ENCODE measurements at places on chromosomes 11 and 22. TPM values are rescaled to one million over a fixed set of nuclear protein-coding genes. Genes with fewer than 3 reads are reported as not detected.

The MYBPC3 gene
- polyA plus RNA-seq, result not detected

The MS4A4A gene
- polyA plus RNA-seq, result not detected

The TREH gene
- polyA plus RNA-seq, result not detected

The LDHAL6A gene
- not detected for polyA plus RNA-seq

The WBP2NL gene
- 0.21 TPM for polyA plus RNA-seq

The IGSF9B gene
- polyA plus RNA-seq, result not detected

The MUC15 gene
- not detected for polyA plus RNA-seq

The FUT4 gene
- polyA plus RNA-seq, result 2.6 TPM

The SLC25A45 gene
- polyA plus RNA-seq, result 0.76 TPM

The KCNK4 gene
- not detected for polyA plus RNA-seq

- no peak for DNase-seq
Observed at GRCh38 chr11:32187111-32187510, 96.2 kb downstream of the RCN1 start.

- no peak for DNase-seq
Observed at GRCh38 chr11:123051146-123051545, 10.8 kb downstream of the HSPA8 start.

GRCh38 chr11:93059117-93059957 lies 89.9 kb downstream of the MTNR1B start:
- peak; percentile 65 for DNase-seq

DNA sequence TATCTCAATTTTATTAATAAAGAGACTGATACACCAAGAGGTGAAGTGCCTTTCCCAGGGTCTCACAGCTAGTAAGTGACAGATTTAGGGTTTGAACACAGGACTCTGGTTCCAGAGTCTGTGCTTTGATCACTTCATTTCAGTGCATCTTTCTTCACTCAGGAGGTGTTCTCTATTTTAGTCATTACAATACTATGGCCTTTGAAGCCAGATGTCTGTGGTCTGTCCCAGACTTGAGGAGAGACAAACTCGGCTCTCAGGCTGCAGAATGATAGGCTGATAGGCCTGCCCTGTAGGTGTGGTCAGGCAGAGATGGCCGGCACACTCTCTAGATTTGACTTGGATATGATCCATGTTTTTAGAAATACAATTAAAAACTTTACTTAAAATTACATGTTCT lies 478.5 kb upstream of the CCDC90B start:
- no peak for DNase-seq

DNA sequence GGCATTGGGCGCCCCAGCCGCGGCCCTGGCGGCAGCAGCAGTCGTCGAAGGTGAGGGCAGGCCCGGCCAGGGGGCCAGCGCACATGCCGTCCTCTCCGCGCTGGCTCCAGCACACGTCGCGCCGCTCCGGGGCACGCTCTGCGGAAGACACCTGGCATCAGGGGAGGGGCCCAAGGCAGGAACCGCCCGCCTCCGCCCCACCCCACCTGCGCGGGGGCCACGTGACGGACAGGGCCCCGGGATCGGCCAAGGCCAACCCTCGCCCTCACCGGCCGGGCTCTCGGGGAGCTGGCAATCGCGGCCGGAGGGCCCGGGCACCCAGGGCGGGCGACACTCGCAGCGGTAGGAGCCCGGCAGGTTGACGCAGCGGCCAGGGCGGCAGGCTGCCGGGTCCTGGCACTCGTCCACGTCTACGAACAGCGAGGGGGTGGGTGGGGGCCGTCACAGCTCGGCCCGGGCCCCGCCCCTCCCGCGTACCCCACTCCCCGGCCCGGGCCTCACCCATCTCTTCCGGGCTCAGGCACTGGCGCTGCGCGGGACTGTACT lies 14.9 kb downstream of the SCYL1 start:
- no peak for DNase-seq

- no peak for DNase-seq
Observed at GRCh38 chr11:66815646-66816045, 27.6 kb upstream of the RCE1 start.

- no peak for DNase-seq
Observed at GRCh38 chr11:2576549-2576948, 123.2 kb downstream of the KCNQ1OT1 start.

DNA sequence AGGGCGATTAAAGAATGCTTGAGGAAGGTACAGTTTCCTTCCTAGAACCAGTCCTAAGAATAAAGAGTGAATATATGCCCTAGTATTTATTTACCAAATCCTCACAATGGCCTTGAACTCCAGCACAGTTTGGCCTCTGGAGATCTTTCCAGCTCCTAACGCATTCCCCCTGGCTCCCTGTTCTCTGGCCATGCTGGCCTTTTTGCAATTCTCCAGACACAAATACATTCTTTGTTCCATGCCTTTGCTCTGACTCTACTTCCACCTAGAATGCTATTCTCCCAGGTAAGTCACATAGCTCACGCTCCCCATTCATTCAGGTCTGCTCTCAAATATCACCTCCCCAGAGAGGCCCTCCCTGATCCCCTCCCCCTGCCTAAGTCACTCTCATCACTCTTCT lies 3.7 kb upstream of the DGKZ start:
- no peak for DNase-seq

DNA sequence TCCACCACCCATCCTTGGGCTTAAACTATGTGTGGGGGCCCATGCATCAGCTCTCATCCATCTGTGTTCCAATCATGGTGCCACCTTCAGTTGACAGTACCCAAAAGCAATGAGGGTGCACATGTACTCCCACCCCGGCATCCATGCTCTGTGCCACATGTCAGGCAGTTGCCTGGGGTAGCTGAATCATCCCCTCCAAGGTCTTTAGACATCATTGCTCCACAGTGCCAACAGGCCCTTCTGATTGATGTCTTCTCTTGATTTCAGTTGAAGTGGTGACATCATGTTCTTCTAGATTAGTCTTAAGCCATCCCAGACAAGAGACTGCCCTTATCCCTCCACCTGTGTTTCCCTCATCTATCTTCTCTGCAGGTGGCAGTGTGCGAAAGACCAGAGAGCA lies 42.5 kb downstream of the TMPRSS5 start:
- no peak for DNase-seq

DNA sequence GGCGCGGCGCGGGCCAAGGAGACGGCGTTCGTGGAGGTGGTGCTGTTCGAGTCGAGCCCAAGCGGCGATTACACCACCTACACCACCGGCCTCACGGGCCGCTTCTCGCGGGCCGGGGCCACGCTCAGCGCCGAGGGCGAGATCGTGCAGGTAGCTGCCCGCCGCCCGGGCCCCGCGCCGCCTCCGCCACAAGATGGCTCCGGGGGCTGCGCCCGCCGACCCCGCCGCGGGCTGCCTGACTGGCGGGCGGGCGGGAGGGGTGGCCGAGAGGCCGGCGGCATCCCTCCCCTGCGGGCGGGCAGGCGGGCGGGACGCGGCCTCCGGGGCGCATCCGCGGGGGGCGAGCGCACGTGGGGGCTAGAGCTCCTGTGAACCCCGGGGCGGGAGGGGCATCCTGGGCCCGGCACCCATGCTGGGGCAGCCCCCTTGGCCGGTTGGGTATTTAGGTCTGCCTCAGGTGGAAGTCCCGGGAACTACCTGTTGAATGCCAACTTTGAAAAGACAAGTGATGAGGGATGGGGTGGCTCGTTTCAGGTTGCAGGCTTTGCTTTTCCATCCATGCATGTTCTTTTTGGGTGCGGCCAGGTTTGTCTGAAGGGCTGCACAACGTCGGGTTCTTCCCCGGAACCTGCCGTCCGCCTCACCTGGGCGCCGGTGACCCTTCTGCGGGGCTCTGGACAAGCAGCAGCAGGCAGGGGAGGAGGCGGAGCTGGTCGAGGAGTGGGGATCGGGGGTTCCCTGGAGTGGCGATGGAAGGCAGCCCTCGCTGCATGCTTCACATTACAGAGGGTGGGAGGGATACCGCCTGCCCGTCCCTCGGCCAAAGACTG lies 760 bp downstream of the ZNRF3 start:
- DNase-seq, result no peak

GRCh38 chr11:27723687-27724086 lies 23.4 kb upstream of the BDNF start:
- DNase-seq, result no peak

- no peak for DNase-seq
Observed at GRCh38 chr11:27926981-27927481, 180.9 kb downstream of the KIF18A start.

DNA sequence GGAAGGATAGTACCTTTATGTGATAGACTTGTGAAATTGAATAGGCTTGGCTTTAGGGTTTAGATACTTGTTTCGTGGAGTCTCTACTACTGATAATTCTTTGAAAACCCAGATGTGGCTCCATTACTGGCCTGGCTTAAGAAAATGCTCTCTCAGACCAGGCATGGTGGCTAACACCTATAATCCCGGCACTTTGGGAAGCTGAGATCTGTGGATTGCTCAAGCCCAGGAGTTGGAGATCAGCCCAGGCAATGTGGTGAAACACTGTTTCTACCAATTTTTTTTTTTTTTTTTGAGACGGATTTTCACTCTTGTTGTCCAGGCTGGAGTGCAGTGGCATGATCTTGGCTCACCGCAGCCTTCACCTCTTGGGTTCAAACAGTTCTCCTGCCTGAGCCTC lies 40.9 kb downstream of the ATG13 start:
- DNase-seq, result peak; percentile 39

DNA sequence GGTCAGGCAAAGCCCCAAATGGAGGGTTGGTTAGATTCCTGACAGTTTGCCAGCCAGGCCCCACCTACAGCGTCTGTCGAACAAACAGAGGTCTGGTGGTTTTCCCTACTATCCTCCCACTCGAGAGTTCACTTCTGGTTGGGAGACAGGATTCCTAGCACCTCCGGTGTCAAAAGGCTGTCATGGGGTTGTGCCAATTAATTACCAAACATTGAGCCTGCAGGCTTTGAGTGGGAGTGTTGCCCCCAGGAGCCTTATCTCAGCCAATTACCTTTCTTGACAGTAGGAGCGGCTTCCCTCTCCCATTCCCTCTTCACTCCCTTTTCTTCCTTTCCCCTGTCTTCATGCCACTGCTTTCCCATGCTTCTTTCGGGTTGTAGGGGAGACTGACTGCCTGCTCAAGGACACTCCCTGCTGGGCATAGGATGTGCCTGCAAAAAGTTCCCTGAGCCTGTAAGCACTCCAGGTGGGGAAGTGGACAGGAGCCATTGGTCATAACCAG lies 4.7 kb upstream of the TTC36 start:
- DNase-seq, result no peak

GRCh38 chr11:13341026-13341425 lies 63.4 kb downstream of the BMAL1 start:
- DNase-seq, result no peak

GRCh38 chr22:50621948-50622722 lies 5.8 kb downstream of the ARSA start:
- no peak for DNase-seq

DNA sequence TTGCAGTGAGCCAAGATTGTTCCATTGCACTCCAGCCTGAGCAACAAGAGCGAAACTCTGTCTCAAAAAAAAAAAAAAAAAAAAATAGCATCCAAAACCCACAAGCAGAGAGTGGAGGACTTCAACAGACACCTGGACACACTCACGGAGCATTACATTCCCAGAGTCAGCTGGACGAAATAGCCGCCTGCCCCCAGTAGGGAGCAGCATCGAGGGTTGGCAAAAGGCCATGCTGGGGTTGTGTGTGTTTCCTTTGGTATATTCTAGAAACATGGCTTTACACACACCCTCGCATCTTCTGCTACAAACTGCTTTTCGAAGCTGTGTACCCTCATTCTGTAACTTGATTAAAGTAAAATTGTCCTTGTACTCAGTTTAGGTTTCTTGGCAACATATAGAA lies 5.3 kb downstream of the ADA2 start:
- no peak for DNase-seq

DNA sequence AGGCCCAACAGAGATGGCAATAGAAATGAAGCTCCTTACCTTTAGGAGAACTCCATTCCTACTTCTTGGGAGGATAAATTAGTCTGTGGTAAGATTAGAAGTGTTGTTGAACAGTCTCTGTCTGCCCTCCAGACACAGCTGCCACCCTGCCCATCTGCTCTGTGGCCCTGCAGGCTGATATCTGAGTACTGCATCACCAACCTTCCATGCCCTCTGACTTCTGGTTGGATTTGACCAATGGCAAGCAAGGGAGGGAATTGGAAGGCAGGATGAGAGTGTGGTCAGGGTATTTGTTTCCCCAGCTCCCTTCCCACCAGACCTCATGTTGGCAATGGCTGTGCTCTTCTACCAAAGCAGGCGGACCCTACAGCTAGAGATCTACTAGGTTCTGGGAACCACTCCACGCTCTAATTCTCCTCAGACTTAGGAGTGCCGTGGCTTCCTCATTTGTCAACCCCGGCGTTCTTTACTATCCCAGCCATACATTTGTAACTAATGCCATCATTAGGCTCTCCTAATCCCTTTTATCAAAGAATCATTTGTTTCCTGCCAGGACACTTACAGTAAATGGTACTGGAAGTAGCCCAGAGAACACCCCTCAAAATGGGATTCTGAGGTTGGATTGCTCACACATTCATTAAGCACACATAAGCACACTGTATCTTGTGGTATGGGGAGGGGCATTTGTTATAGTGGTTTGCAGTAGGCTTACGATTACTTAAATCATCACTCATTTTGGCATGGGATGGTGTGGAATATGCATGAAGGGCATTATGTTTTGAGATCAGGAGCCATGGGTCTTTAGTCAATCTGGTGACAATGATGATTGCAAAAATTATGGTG lies 35.4 kb upstream of the CD44 start:
- DNase-seq, result no peak

- DNase-seq, result no peak
Observed at GRCh38 chr22:24950272-24950902, 2.1 kb upstream of the KIAA1671 start.

GRCh38 chr22:27545085-27545484 lies 256.5 kb downstream of the MN1 start:
- no peak for DNase-seq

DNA sequence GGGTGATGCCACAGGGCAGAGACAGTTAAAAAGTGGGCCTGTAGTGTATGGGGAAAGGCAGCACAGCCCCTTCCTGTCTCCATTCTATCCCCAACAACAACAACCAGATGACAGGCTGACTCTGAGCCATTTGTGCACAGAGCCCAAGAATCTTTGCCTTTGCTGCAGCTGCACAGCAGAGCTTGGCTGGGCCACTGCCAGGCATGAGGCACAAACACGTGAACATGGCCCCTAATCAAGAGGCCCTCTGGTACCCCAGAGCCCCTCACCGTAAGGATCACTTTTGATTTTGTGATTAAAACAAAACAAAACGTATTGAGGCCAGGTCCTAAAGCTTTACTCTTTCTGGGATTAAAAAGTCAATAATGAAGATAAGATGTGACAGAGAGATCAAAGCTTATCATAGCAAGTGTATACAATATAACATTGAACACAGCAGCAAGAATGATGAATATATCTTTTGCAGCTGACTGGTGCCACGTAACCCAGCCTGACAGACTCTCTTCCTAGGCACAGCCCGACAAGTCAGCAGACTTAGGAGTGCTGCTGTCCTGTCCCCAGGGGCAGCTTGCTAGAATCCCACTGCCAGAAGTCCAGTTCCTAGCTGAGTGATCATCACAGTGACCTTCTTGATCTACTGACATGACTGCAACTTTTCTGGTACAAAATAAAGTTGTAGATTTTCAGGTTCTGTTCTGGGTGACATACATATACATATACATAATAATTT lies 117.8 kb downstream of the SERGEF start:
- DNase-seq, result no peak

Data from AG04450 (cell line).